Pancreas (tissue), 10 donors: ENCODE measurements at places on chromosomes 7 and 10. TPM values are rescaled to one million over a fixed set of nuclear protein-coding genes. Genes with fewer than 3 reads are reported as not detected.

The GRID2IP gene
- polyA plus RNA-seq, result 0.57 TPM

The TMEM120A gene
- polyA plus RNA-seq, result 72.0 TPM

The CPN1 gene
- not detected for polyA plus RNA-seq

The MRLN gene
- polyA plus RNA-seq, result 30.5 TPM
